ENCODE measurements at places on chromosomes 4 and X.

GRCh38 chr4:122636697-122637096, 15.8 kb upstream of the IL21 start:
- DNase-seq: no peak

GRCh38 chr4:40536032-40536431, 93.6 kb downstream of the RBM47 start:
- no peak for DNase-seq

DNA sequence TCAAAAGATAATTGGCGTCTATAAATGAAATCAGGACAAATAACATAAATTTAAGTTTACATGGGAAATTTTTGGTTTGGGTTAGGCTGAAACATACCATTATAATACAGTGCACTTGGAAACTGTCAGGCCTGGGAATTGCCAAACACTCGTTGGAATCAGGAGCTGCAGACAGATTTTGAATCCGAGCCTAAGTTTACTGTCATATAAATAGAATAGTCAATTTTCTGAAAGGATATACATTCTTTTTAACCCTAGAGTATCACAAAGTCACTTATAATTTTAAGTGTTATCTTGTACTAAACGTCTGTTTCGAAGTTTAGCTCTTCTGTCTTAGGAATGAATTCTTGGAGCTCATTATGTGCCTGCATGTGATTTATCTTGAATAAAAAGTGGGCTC, 234.1 kb downstream of the VEGFC start:
- no peak for DNase-seq

GRCh38 chr4:145230726-145231125, 50.3 kb upstream of the OTUD4 start:
- DNase-seq: peak; percentile 28

- DNase-seq: no peak
Measured at GRCh38 chr4:22957774-22958309, 265.1 kb downstream of the GBA3 start.

GRCh38 chrX:11665168-11666111, at the start of gene ARHGAP6:
Gene ARHGAP6, minus strand, starts transcription at chrX:11665920. Its CDS starts 1,092 bp downstream, at chrX:11664828.
- peak; percentile 49 for DNase-seq

GRCh38 chrX:39853417-39854030, 244.2 kb downstream of the BCOR start:
- DNase-seq: no peak

DNA sequence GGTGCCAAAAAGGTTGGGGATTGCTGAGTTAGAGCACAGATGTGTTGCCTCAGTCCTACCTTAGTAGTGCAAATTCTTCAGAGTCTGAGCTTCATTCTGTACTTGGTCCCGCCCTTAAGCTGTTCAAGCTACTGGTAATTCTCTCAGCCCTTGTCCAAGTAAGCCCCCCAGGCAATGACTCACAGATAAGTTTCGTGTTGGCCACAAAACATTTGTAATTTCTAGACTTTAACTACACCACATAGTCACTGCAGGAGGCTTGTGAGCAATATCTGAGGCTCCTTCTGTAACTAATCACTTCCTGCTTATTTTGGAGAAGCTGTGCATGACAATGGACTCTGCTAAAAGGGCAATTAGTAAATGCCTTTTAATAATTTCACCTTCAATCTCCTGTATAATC, 1420.5 kb downstream of the PCDH7 start:
- no peak for DNase-seq

GRCh38 chr4:60500810-60501209, 699.3 kb upstream of the ADGRL3 start:
- DNase-seq: no peak

DNA sequence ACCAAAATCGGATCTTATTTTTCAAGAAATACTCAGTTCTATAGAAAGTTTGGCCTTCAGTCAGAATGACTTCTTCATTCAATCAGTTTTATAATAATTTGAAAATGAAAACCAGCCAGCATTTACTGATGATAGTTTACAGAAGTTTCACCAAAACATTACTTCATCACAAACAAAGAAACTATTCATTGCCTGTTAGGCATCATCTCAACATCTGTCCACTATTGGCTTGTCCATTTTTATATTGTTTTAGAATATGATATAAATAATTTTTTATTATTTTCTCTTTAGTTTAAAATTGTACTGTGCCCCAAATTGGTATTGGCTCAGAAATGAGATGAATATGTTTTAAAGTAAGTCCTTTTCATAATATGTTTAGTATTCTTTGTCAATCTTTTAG, 38.4 kb downstream of the FAT4 start:
- DNase-seq: no peak

DNA sequence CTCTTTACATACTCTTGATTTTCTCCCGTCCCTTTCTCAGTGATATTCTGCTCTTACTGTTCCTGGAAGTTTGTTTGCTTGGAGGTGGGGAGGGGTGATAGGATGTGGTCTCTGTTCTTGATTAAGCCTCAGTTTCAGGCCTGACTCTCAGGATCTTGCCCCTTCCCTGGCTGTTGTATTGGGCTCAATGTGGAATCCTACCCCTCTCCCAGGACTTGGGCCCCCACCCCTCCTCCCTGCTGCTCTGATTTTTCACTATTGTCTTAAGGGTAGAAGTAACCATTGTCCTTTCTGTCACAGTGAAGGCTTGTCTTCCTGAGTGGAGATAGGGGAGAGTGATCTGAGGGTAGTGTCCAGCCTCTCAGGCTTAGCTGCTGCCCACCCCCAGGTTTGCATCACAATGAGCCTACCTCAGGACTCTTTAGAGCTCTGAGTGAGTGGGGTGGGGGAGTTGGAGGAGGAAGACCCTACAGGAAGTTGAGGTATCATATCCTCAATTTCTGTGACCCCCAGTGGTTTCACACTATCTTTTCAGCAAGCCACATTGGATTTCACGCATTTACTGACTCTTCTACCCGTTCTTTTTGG, 16.5 kb downstream of the CDKL5 start:
- DNase-seq: no peak

DNA sequence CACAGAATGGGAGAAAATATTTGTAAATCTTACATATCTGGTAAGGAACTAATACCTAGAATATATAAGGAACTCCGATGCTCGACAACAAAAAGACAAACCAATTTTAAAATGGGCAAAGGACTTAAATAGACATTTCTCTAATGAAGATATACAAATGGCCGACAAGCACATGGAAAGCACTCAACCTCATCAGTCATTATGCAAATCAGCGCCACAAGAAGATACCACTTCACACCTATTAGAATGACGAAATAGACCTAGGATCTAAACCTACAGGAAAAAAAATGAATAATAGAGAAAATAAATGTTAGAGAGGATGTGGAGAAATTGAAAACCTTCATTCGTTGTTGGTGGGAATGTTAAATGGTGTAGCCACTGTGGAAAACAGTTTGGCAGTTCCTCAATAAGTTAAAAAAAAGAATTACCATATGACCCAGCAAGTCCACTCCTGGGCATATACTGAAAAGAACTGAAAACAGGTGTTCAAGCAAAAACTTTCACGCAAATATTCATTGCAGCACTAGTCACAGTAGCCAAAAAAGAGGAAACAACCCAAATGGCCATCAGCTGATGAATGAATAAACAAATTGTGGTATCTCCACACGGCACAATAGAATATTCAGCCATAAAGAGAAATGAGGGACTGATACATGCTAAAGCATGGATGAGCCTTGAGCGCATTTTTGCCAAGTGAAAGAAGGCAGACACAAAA, 57.3 kb upstream of the WDR19 start:
- no peak for DNase-seq

- no peak for DNase-seq
Measured at GRCh38 chr4:168019019-168019651, 73.2 kb upstream of the ANXA10 start.

DNA sequence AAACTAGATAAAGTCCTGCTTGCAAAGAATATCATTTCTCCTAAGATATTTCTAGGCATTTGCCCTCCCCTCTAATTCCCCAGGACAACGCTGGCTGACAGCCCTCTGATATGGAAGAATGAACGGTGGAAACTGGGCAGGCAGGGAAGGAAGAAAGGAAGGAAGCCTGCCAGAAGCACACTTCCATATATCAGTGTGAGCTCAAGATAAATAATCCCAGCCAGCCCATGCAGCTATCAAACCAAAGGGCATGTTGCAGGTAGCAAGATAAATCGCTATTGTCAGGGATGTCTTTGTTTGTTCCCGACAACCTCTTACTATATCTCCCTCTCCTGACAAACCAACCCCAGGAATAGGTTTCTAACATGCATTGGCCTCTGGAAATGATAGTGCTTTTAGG, 412.8 kb downstream of the HNRNPD start:
- no peak for DNase-seq

DNA sequence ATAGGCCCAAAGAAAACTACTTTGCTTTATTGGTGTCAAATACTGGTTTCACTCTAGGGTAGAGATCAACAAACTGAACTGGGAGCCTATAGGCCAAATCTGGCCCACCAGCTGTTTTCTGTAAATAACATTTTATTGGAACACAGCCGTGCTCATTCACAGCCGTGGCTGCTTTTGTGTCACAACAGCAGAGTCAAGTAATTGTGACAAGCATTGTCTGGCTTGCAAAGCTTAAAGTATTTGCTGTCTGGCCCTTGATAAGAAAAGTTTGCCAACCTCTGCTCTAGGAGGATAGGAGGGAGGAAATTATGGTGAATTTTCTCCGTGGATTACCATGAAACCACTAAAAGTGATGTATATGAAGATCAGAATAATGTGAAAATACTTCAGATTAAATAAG, 53.4 kb downstream of the GPAT3 start:
- DNase-seq: peak; percentile 59

DNA sequence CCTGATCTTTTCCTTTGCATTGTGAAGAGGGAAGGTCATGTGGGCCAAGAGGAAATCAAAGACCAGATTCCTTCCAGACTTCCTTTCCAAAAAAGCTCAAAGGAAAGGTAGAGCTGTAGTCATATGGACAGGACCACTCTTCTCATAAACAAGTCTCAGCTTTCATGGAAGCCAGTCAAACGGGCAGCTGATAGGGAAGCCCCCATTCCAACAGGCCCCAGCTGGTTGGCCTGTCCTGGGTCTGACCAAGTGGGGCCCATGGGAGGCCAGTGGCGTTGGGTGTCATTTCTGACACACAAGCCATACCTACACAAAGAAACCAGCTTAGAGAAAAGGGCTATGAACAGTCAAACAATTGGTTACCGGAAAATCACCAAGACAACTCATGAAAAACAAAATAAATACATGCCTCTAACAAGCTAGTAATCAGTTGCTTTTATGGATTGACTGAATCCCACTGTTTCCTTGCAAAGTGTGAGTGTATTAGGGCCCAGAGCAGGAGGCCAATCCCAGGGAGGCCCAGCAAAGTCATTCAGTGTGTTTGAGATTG, 149.6 kb upstream of the MAMLD1 start:
- peak; percentile 28 for DNase-seq

DNA sequence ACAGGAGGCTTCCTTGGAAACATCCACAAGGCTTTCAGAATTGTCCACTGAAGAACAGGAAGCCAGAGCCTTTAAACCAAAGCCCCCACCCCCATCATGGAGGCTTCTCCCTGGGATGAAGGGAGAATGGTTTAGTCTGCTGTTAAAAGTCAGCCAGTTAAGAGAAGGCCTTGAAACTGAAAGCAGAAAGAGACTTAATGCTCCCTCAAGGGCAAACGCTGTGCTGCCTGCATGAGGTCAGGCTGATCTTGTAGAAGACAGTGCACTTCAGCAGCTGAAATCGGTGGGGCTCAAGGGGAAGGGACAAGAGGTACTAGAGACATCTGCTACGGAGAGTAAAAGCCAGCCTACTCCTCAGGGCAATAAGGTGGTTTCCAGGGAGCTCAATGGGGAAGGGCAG, 69.0 kb downstream of the HPRT1 start:
- no peak for DNase-seq

- no peak for DNase-seq
Measured at GRCh38 chrX:39157796-39158195, 356.5 kb downstream of the MID1IP1 start.

GRCh38 chr4:6688879-6689505, 4.7 kb upstream of the S100P start:
- no peak for DNase-seq

DNA sequence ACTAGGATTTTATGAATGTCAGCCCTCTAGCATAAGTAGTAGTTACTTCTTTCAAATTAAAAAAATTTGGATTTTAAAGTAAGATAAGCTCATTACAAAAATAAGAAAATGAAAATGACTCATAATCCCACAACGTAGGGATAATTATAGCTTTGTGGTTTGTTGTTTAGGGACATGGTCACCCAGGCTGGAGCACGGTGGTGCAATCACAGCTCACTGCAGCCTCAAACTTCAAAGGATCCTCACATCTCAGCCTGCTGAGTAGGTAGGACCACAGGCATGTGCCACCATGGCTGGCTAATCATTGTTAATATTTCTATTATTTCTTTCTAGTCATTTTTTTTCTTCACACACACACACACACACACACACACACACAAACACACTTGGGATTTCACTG, 57.6 kb downstream of the PLAC1 start:
- DNase-seq: no peak

GRCh38 chr4:186846426-186846825, 122.8 kb upstream of the FAT1 start:
- DNase-seq: no peak

DNA sequence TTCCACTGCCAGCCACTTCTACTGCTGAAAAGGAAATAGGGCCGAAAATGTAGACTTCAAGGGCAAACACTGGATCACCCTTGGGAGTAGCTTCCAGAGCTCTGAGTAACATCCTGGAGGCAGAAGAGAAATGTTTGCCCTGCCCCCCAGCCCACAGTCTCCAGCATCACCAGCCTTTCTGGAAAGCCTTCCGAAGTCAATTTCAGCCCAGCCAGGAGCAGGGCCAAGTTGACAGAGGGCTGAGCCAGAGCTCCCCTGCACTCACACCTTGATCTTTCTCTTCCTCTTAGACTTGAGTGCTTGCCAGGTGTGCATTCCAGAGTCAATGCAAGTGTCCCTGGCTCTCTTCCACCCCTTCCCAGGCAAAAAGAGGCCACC, 35.2 kb downstream of the SLC25A5 start:
- no peak for DNase-seq

- no peak for DNase-seq
Measured at GRCh38 chrX:50920132-50920531, 9.6 kb downstream of the BMP15 start.

DNA sequence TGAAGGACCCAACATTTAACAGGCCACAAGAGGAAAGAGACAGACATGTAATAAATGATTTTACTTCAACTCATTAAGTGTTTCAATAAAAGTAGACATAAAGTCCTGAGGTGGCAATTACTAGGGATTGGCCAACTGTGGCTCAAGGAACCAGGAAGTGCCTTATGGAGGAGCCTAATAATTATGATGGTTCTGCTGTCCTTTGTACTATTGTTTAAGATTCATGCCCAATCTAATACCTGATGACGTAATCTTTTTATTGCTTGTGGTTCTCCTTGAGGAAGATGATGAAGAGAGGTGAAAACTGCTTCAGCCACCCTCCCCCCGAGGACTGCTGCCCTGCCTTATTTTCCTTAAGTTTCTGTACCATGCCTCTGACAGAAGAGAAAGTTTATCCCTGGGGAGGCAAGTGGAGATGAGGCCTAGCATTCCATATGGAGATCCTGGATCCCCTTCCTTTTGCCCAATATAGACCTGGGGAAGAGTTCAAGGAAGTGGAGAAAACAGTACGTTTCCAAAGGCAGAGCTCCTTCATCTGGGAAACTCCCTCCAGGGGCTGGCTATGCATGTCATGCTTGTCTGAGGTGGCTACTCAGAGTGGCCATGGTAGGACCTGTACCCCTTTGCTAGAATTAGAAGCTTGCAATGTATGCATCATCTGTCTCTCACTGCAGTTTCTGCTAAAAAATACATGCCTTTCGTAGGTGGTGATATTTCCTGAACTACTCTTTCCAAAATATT, 56.8 kb upstream of the FAT1 start:
- DNase-seq: no peak
